Lung (tissue), 17 donors: ENCODE measurements at places on chromosomes 1 and 21. TPM values are rescaled to one million over a fixed set of nuclear protein-coding genes. Genes with fewer than 3 reads are reported as not detected.

DNA sequence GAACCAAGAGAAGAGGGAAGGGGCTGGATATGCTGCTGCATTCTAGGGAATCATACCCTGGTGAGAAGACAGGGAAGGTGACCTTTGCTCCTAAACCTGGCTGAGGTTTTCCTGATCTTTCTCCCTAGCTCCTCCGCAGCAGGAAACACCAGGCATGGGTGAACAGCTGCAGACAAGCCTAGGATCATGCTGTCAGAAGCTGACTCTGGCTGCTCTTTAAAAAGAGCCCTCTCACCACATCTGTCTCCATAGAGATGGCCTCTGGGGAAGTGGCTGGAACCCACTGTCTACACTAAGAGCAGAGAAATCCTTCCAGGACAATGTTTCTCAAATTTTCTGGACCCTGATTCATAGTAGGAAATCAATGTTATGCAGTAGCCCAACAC is 57.6 kb downstream of the CD34 start:
- peak; percentile 54 for DNase-seq
- H3K27me3 ChIP-seq = no peaks in the 10 kb centered on the region
- H3K4me3 ChIP-seq = no peak overlapping the region
- H3K36me3 ChIP-seq = no peaks in the 10 kb centered on the region
- H3K27ac ChIP-seq = no peak overlapping the region

DNA sequence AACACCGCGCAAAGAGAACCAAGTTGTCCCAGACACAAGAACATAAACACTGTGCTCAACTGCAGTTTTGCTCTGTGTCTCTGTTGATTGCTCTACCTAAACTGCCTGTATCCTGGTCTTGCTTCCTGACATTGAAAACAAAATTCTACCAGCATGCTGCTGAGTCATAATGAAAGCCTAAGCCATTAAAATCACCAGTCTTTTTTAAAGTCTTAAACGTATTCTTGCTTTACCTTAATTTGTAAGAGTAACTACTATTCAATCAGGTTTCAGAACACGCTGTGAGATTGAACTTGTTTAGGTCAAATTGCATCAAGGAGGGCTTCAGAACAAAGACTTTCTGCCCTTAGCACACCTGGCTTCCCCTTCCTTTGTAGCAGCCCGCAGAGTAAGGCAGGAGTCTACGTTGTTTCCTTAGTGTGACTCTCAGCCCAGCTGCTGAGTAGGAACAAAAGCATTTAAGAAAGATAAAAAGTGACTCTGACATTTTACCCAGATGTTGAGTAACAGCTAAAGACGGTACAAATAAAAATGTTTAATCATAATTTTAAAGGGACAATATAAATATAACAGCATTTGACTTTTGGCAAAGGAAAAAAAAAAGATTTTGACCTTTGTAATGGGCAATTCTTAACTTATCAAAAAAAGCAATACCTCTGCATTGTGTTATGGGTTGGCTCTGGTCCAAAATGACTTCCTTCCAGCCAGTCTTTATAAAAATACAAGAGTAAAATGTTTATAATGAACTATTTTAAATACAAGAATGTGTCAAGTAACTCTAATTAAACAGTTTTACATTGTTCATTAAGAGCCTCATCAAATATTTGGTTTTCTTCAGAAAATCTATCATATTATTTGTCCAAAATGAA is 186.9 kb upstream of the ADGRL4 start:
- no peaks in the 10 kb centered on the region for H3K36me3 ChIP-seq
- no peaks in the 10 kb centered on the region for H3K27me3 ChIP-seq
- H3K4me3 ChIP-seq = no peak overlapping the region
- no peaks in the 10 kb centered on the region for H3K4me1 ChIP-seq

DNA sequence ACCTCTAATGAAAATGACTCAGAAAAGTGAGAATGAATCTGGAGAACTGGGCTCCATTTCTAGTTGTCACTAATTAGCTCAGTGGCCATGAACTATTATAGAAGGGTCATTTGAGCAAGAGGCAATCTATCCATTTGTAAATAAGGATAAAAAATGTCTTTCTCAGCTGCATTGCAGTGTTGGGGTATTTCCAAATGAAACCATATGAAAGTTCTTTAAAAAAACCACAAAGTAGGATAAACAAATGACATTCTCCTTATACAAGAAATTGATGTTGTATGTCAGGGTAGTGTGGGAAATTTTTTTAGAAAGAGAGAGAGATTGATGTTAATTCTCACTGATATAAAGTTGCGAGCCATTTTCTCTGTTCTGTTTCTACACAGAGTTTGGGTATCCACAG is 26.0 kb downstream of the FMO3 start:
- H3K27me3 ChIP-seq = no peaks in the 10 kb centered on the region
- H3K4me3 ChIP-seq = no peak overlapping the region
- H3K27ac ChIP-seq = no peak overlapping the region
- no peaks in the 10 kb centered on the region for H3K36me3 ChIP-seq
- peaks cover 19% of the 10 kb centered on the region for H3K4me1 ChIP-seq

Gene RGS8
- not detected for total RNA-seq

Gene ASCL5
- total RNA-seq = 0.25 TPM

Gene ZNF593OS
- not detected for total RNA-seq

DNA sequence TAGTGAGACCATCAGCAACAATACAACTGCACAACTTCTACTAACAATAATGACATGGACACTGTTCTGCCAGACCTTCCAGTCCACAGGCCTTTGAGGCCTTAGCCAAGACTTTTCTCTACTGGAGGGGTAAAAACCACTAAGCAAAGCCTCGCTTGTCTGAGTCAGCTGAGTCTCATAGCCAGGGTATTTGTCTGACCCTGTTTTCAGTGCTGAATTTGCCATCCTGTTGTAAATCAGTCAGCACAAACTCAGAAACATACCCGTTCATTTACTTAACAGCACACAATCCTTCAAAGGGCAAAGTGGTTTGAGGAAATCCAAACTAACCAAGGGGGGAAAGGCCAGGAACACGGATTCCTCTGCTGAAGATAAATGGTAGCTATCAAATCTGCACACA is 537.8 kb downstream of the SMYD3 start:
- peak; percentile 40 for DNase-seq
- H3K27me3 ChIP-seq = no peaks in the 10 kb centered on the region
- no peak overlapping the region for H3K27ac ChIP-seq
- H3K4me1 ChIP-seq = no peaks in the 10 kb centered on the region

GRCh38 chr1:40985161-40985560 is 5.7 kb downstream of the CTPS1 start:
- peaks cover 23% of the 10 kb centered on the region for H3K36me3 ChIP-seq
- peaks cover 23% of the 10 kb centered on the region for H3K4me1 ChIP-seq
- no peak for DNase-seq
- no peaks in the 10 kb centered on the region for H3K27me3 ChIP-seq

DNA sequence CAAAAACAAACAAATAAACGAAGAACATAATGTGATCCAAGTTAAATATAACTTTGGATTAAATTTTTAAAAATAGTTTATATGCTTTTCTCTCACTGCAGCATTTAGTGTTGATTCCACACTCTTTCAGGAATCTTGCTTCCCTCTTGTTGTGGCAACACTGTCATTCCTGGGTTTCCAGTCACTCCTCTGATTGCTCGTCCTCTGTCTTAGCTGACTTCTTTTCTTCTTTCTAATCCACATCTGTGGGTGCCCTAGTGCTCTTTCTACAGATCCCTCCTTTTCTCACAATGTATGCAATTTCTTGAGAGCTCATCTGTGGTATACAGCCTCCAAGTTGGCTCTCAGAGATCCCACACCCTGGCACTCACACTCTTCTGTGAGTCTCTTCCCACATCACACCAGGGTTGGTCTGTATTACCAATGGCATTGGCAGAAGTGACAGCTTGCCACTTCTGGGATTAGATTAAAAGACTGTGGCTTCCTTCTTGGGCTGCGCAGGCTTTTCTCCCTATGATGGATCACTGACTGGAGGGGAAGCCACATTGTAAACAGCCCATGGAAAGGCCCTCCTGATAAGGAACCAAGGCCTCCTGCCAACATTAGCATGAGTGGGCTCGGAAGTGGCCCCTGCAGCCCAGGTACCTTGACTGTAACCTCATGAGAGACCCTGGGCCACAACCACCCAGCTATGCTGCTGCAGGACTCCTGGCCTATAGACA is 11.5 kb upstream of the MYOC start:
- DNase-seq = peak; percentile 21
- no peaks in the 10 kb centered on the region for H3K27me3 ChIP-seq
- no peak overlapping the region for H3K27ac ChIP-seq
- H3K4me1 ChIP-seq = no peaks in the 10 kb centered on the region
- H3K36me3 ChIP-seq = no peaks in the 10 kb centered on the region
- H3K4me3 ChIP-seq = no peak overlapping the region

DNA sequence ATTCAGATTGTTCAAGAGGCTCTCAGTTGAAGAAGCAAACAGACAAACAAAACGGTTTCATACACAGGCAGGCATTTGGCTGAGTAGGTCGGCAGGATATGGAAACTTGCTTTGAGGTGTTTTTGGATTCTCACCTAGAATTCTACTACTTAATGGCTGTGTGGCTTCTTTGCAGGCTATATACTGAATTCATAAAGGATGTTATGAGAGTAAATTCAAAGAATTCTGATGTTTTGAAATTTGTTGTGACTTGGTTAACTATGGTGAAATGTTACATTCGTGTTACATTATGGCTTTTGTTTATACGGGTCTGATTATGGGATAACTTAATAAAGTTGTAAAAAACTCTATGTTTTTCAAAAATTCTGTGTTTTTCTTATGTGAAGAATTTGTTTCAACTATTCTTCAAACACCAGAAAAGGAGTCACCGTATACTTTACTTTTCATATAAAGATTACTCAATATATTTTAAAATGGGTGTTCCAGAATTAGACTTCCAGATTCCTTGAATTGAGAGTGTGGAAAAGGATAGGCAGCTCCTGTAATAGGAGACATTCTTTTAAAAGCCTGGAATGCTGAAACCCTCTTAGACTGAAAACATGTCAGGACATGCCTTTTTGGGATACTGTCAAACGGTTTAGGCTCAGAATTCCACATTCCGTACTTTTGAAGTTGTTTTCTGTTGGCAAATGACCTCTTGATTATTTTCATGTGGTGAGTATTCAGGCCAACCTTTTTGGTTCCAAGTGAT is 8.2 kb upstream of the IRF2BP2 start:
- peak; percentile 61 for DNase-seq
- peaks cover 5% of the 10 kb centered on the region for H3K4me1 ChIP-seq
- no peak overlapping the region for H3K27ac ChIP-seq
- no peaks in the 10 kb centered on the region for H3K27me3 ChIP-seq
- H3K4me3 ChIP-seq = no peak overlapping the region
- no peaks in the 10 kb centered on the region for H3K36me3 ChIP-seq

DNA sequence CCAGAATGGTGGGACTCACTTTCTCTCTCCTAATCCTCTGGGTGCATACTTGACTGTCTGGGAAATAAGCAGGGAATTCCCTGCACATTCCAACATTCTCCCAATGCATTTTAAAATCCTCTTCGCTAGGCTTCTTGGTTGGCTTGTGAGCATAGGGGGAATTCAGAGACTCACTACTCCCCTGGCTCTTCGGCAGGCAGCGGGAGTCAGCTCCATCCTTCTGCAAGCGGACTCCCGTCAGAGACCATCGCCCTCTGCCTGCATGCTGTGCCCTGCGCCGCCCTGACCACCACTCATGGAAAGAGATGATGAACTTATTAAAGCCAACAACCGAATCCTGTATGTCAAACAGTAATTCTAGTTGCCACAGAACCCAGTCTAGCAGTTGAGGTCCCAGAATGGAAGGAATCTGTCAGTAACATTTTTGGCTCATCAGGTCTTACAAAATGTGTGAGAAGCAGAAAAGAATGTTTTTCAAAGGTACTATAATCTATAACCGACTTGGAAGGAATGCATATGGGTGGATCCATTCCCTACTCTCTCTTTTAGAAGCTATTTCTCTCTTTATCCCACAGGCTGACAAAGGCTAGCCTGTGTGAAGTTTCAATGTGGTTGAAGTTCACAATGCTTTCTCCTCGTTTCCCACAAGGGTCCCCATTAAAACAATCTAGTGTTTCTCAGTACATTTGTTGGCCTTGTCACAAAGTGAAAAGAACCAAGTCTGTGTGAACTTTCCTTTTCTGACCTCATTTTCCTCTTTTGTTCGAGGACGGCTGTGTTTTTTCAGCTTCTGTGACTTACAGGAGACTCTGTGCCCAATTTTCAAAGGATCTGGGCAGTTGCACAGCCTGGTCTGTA is 119.1 kb upstream of the ADAR start:
- H3K36me3 ChIP-seq = no peaks in the 10 kb centered on the region
- H3K27ac ChIP-seq = no peak overlapping the region
- no peak overlapping the region for H3K4me3 ChIP-seq

DNA sequence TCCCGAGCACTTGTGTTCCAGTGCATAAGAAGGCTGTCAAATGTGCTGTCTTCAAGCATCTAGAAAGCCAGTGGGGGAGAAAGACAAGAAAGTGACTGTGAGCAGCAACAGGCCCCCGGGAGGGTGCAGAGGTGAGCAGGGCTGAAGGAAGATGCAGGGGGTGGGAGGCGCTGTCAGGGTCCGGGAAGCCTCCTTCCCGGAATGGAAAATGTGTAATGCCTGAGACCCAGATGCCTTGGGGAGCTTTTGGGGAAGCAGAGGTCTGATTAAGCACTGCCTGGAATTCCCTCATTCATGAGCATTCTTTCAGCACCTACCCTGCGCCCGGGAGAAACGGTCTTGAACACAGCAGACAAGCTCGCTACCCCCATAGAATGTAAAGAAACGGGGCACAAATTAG is 1.3 kb downstream of the NPHP4 start:
- H3K4me3 ChIP-seq = peak overlapping the region; percentile 71
- peaks cover 4% of the 10 kb centered on the region for H3K27me3 ChIP-seq
- H3K27ac ChIP-seq = peak overlapping the region; percentile 2
- peaks cover 6% of the 10 kb centered on the region for H3K4me1 ChIP-seq
- no peaks in the 10 kb centered on the region for H3K36me3 ChIP-seq

Gene TM2D1
- total RNA-seq = 32.6 TPM

DNA sequence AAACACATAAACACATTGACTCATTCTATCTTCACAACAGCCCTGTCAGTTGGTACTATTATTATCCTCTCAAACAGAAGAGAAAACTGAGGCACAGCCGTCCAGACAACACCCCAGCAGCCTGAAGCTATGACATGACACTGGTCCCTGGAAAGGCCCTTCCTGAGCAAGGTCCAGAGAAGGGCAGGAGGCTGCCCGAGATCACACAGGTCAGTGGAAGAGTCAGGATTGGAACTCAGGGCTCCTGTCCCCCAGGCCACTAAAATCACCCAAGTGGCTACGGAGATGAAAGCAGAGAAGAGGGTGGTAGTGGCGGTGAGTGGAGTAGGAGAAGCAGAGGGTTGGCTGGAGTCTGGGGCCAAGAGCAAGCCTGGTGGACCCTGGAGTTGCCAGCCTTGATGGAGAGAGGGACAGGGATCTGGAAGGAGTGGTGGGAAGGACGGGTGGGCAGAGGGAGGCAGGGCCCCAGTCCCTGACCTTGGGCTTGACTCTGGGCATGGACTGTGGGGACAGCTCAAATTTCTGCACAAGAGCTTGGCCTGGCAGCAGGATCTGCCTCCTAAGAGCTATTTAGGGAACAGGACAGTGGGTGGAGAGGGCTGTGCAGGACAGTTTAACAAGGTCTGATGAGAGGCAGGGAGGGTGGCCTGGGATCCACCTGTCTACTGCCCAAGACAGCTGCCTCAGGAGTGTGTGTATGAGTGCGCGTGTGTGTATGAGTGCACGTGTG is 15.8 kb downstream of the MYOM3 start:
- peak overlapping the region; percentile 81 for H3K27ac ChIP-seq
- DNase-seq = no peak
- H3K36me3 ChIP-seq = no peaks in the 10 kb centered on the region
- no peaks in the 10 kb centered on the region for H3K4me1 ChIP-seq
- H3K27me3 ChIP-seq = no peaks in the 10 kb centered on the region

- no peak for DNase-seq
- H3K27ac ChIP-seq = no peak overlapping the region
- no peaks in the 10 kb centered on the region for H3K27me3 ChIP-seq
- H3K4me3 ChIP-seq = no peak overlapping the region
Observed at GRCh38 chr1:32273391-32274208, 18.3 kb upstream of the HDAC1 start.

GRCh38 chr21:16069178-16070112 is 339.7 kb downstream of the USP25 start:
- DNase-seq = no peak
- H3K27ac ChIP-seq = no peak overlapping the region
- peaks cover 7% of the 10 kb centered on the region for H3K4me1 ChIP-seq
- H3K27me3 ChIP-seq = no peaks in the 10 kb centered on the region
- H3K4me3 ChIP-seq = no peak overlapping the region
